ENCODE measurements at places on chromosomes 7 and 10.
A peak's percentile ranks its signal among the peaks of the same experiment; 100 is the strongest.

- DNase-seq = peak; percentile 44
These were observed 32.7 kb upstream of the NPVF start for GRCh38 chr7:25260862-25261494.

- DNase-seq = no peak
These were observed 92.5 kb downstream of the MTPN start for GRCh38 chr7:135884495-135885232.

GRCh38 chr7:158536871-158537515 is 50.6 kb downstream of the PTPRN2 start:
- peak; percentile 37 for DNase-seq

GRCh38 chr10:110664483-110665420 is 20.6 kb downstream of the RBM20 start:
- peak; percentile 39 for DNase-seq

GRCh38 chr7:46428295-46428694 is 507.2 kb upstream of the IGFBP3 start:
- no peak for DNase-seq

DNA sequence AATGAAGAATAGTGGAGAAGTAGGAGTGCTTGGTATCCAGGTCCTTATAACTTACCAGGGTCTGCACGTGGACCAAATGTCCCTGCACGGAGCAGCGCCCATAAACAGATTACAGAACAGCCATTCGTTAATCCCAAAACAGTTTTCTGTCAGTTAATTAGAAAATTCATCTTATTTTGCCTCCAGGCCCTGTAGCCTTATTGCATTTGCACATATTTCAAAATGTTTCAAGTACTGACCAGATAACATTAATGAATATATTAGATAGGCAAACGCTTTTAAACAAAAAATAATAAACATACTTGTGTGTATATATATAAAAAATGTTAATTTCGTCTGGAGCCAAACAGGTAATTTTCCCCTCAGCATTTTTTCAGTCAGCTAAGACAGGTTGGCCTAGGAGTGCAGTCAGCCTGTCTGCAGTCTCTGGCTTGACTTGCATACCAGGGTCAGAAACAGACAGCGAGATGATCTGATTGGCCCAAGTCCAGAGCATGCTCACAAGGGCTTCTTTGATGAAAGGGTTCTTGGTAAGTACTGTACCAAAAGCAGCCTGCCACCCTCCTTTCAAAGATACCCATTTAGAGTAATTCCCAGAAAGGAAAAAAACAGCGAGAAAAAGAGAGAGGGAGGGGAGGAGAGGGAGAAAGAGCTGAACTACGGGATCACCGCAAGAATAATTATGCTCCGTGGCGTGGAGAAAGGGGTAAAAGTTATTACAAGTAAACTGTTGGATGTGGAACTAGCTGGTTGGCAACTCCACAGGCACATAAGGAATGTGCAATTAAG is 194.4 kb upstream of the TCF7L2 start:
- DNase-seq = no peak

GRCh38 chr7:156178214-156178613 is 366.0 kb upstream of the SHH start:
- DNase-seq = peak; percentile 2

GRCh38 chr10:62738916-62739315 is 65.6 kb upstream of the ADO start:
- DNase-seq = no peak

GRCh38 chr7:132897093-132897687 is 184.7 kb downstream of the CHCHD3 start:
- no peak for DNase-seq

GRCh38 chr7:68180761-68181160 is 1184.1 kb downstream of the TYW1 start:
- no peak for DNase-seq

GRCh38 chr10:58514111-58514770 is 1.6 kb downstream of the BICC1 start:
- no peak for DNase-seq

GRCh38 chr10:33803248-33803647 is 468.8 kb upstream of the NRP1 start:
- DNase-seq = no peak

DNA sequence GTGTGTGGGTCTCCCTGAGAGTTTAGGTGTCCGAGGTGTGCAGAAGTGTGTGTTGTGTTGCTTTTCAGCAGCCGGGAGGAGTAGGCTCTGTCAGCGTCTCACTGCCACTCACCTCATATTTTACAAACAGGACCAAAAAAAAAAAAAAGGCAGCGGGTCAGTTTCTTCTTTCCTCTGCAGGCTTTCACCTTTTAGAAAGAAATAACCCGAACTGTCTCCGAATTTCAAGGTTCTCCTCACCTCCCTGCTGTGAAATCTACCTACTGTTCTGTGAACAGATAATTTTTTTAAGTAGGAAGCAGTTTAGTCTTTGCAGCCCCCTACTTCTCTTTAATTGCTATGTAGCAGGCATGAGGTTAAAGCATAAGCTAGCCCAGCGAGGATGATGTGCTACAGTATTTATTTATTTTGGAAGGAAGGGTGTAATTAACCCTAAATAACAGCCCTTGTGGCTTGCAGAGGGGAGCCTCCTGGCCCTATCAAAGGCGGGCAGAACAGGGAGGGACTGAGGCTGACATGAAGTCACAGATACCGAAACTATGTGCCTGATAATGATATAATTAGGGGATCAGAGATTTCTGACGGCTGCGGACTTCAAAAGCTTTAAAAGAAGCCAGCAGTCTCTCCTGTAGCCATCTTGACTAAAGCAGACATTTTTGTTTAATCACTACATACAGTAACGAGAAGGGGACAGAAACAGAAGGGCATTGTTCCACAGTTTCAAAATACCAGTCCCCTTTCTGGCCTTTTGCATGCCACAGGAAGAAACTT is 1.6 kb downstream of the BAMBI start:
- no peak for DNase-seq

GRCh38 chr7:68744036-68744435 is 854.2 kb upstream of the AUTS2 start:
- no peak for DNase-seq

GRCh38 chr7:16396766-16397500 is 24.4 kb downstream of the CRPPA start:
- no peak for DNase-seq

DNA sequence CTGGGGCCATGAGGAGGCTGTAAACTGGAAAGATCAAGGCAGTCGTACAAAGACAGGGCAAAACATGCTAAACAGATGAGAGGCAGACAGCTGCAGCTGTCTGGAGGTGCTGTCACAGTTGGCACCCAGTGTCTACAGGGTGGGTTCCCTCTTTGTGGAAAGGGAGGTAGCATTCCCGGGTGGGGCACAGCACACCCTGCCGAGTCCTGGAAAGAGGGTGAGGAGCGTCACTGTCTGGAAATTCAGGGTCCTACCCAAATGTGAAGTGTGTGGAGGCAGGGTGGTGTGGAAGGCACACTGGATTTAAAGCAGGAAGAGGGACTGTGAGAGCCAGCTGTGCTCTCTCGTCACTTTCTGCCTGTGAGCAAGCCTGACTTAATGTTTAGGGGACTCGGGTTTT is 356.2 kb downstream of the SDK1 start:
- DNase-seq = no peak

DNA sequence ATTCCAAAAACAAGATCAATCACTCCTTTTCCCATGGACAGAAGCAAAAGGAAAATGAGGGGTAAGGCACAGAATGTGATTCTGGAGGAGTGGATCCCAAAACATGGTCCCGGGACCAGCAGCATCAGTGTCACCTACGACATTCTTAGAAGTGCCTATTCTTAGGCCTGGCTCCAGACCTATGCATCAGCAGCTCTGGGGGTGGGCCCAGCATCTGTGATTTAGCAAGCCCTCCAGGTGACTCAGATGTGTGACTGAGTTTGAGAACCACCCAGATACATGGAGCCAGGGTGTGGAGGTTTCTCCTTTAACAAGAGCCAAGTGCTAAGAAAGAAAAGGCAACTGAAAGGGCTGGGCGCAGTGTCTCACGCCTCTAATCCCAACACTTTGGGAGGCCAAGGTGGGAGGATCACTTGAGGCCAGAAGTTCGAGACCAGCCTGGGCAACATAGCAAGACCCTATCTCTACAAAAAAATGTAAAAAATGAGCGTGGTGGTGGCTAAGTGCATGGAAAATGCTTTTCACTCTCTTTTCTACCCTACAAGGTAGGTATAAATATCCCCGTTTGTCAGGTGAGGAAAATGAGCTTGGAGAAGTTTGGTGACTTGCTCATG is 17.1 kb upstream of the ARPC1A start:
- DNase-seq = no peak

GRCh38 chr10:113057948-113058522 is 108.0 kb downstream of the TCF7L2 start:
- no peak for DNase-seq

- DNase-seq = no peak
These were observed 12.0 kb upstream of the AQP1 start for GRCh38 chr7:30899630-30900029.

- no peak for DNase-seq
These were observed 12.7 kb downstream of the COA1 start for GRCh38 chr7:43716598-43716997.

- DNase-seq = no peak
These were observed 4.9 kb upstream of the ZNF679 start for GRCh38 chr7:64223366-64223765.

- no peak for DNase-seq
These were observed 185.4 kb upstream of the PFKP start for GRCh38 chr10:2881720-2882620.

DNA sequence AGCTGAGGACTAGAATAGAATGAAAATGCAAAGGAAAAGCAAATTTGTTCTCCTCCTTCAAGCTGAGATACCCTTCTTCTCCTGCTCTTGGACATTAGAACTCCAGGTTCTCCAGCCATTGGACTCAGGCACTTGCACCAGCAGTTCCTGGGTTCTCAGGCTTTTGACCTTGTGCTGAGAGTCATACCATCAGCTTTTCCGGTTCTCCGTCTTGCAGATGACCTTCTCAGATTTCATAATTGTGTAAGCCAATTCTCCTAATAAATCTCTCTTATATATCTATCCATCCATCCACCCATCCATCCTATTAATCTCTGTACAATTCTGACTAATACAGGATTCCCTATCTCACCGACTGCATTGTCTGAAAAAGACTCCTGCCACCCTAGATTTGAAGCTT is 108.3 kb downstream of the AHR start:
- DNase-seq = peak; percentile 51
